ENCODE measurements at places on chromosomes 2 and 18.
A peak's percentile ranks its signal among the peaks of the same experiment; 100 is the strongest.

DNA sequence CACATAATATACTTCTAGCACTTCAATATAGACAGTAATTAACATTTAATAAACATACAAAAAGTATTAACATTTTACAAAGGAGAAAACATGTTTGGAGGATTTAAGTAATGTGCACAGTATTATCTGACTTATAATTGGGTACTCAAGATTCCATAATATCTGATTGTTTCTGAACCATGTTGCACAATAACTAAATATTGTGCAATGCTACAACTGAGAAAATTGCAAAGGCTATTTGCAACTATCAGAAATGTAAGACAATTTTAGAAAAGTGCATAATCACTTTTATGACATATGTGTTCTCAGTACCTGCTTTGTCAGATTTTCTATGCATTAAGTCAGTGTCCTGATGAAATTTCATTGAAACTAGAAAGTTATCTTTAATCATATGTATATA, 934.6 kb downstream of the SOCS6 start:
- no peak for DNase-seq

- no peak for DNase-seq
Measured at GRCh38 chr18:3016585-3017297, 3.8 kb upstream of the LPIN2 start.

GRCh38 chr18:41655074-41655473, 300.0 kb upstream of the PIK3C3 start:
- DNase-seq: no peak

GRCh38 chr2:21198637-21199036, 74.9 kb downstream of the TDRD15 start:
- no peak for DNase-seq

DNA sequence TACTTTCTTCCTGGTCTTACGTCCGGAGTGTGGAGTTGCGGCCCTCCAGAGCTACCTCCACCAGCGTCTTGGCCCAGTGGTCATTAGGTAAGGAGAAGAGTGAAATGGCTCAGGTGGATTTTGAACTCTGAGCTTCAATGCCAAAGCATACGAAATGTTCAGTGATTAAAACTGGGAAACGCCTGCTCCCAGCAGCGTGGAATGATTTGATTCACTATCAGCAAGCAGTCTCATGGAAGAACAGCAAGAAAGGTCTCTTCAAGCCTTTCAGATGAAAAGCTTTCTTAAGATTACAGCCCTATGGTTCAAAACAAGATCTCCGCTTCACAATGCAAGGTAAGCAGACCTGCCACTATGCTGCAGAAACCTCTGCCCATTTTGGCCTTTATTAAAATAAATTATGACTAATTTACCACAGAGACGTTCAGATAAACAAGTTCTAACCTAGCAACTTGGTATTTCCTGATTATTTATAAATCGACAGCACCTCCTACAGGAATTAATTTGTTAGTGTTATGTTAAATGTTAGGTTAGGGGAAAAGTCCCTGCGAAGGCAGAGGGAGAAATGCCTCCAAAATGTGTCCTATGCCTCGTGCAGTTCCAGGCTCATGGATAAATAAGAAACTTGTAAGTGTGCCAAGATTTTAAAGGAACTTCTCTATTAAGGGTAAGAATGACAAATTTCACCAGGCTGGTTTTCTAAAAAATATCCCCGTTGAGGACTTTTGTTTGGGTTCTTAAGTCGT, 10.1 kb downstream of the SP9 start:
- DNase-seq: no peak

- no peak for DNase-seq
Measured at GRCh38 chr2:232250246-232251175, 128.0 kb upstream of the ALPP start.

- peak; percentile 70 for DNase-seq
Measured at GRCh38 chr2:11342551-11343367, 1.7 kb downstream of the ROCK2 start.

DNA sequence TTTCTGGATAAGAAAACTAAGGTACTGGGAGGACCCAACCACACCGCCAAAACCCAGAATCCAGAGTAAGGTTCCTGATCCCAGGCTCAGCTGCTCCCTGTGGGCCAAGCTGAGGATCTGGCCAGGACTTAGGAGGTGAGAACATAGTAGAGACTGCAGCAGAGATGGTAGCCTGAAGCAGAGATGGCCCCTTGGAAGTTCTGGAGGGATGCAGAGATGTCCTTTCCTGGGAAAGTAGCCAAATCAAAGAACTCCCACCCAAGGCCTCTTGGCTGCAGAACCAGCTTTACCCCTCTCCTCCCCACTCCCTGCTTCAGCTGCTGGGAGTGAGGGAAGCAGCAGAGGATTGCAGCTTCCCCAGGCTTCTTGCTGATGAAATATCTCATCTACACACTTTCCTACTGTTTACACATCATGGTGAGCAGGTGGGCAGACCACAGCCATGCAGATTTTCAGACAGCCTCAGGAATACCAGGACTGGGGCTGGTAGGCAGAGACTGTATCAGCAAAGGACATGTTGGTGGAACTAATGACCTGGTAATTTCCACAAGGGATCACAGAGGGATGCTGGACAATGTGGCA, 32.7 kb downstream of the TMEM17 start:
- DNase-seq: no peak

DNA sequence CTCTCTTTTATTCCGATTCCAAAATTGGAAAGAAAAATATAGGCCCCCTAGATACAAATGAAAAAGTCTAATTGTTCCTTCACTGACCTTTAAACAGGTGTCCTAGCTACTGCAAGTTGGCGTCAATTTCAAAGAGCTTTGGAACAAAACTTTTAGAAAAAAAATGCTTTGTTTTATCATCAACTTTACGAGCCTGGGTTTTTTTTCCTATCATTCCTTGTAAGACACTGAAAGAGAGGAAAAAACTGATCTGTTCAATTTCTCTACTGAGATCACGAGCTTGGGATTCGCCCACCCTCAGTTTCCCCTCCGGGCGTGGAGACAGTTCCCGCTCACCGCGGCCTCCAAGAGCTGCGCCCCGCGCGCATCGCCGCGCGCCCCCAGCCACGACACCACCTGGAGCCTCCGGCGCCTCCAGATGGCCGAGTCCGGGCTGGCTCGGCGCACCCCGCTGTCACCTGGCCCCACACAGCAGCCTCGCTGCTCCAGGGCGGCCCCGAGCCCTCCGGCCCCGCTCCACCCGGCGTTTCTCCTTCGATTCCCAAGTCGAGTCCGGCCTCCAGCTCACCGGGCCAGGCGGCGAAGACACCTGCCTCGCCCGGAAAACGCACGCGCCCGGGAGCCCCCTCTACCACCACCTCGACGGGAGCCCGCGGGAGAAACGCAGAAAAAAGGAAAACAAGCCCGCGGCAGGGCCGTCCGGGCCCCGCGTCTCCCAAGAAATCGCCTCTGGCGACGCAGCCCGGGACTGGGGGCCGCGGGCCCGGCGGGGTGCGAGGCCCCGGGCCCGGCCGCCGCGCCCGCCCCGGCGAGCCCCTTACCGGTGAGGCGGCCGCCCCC, 656 bp downstream of the TBC1D8 start:
- peak; percentile 65 for DNase-seq
